ENCODE measurements at places on chromosomes 12 and 14. TPM values are rescaled to one million over a fixed set of nuclear protein-coding genes. Genes with fewer than 3 reads are reported as not detected.
A peak's percentile ranks its signal among the peaks of the same experiment; 100 is the strongest.

GRCh38 chr12:64433915-64434314, 18.0 kb upstream of the TBK1 start:
- H3K27me3 ChIP-seq = no peaks in the 10 kb centered on the region
- no peak overlapping the region for H3K27ac ChIP-seq
- H3K4me3 ChIP-seq = no peak overlapping the region
- H3K36me3 ChIP-seq = peaks cover 19% of the 10 kb centered on the region
- no peak for DNase-seq

DNA sequence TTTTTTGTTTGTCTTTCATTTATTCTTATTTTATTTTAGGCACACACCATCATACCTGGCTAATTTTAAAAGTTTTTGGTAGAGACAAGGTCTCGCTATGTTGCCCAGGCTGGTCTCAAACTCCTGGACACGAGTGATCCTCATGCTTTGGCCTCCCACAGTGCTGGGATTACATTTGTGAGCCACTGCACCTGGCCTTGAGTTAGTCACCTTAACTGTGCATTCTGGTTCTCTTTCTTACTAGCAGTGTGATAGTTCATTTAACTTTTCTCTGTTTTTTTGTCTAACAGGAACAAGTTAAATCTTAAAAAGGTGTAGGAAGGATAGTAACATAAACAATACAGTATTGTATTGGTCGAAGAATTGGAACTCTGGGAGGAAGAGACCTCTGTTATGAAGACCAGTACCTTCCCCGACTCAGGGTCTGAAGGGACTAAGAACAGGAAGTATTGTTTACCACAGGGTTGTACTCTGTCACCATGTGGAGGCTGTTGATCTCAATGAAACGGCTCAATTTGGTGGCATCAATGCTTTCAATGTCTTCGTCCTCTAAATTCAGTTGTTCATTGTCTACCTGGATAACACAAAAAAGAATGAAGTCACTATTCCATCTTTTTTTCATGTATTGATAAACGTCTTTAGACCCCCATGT, 17.7 kb downstream of the ERP27 start:
- H3K27me3 ChIP-seq = no peaks in the 10 kb centered on the region
- H3K36me3 ChIP-seq = peaks cover 8% of the 10 kb centered on the region
- H3K4me1 ChIP-seq = peaks cover 14% of the 10 kb centered on the region
- no peak for DNase-seq
- H3K4me3 ChIP-seq = no peak overlapping the region

The C12orf60 gene
- total RNA-seq = 1.4 TPM

The GALNT16 gene
- 0.76 TPM for total RNA-seq

DNA sequence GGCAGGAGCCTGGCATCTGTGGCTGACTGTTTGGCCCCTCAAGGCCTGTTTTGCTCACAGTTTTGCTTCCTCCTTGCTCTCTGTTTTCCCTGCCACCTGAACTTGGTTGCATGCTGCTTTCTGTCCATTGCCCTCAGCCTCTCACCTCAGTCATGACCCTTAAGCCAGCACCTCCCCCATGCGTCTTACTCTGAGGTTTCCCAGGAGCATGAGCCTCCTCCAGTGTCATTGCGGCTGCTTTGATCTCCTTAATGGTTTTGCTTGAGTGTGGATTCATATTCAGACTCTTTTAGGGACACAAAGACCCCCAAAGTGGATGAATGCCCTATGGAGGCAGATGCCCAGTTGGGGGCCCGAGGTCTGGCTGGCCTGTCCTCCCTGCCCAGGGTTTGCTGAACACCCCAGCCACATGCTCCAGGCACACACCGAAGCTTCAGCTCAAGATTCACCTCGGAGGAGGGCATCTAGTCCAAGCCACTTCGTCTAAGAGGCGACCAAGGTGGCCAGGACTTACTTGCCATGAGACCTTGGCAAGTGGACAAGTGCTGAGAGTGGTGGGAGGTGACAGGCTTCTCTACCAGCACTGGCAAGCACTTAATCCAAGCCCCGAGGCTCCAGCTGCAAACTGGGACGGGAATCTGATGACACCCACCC, 95.4 kb upstream of the DIO3 start:
- H3K27me3 ChIP-seq = peaks cover 5% of the 10 kb centered on the region
- DNase-seq = no peak
- H3K4me1 ChIP-seq = no peaks in the 10 kb centered on the region
- no peak overlapping the region for H3K27ac ChIP-seq

DNA sequence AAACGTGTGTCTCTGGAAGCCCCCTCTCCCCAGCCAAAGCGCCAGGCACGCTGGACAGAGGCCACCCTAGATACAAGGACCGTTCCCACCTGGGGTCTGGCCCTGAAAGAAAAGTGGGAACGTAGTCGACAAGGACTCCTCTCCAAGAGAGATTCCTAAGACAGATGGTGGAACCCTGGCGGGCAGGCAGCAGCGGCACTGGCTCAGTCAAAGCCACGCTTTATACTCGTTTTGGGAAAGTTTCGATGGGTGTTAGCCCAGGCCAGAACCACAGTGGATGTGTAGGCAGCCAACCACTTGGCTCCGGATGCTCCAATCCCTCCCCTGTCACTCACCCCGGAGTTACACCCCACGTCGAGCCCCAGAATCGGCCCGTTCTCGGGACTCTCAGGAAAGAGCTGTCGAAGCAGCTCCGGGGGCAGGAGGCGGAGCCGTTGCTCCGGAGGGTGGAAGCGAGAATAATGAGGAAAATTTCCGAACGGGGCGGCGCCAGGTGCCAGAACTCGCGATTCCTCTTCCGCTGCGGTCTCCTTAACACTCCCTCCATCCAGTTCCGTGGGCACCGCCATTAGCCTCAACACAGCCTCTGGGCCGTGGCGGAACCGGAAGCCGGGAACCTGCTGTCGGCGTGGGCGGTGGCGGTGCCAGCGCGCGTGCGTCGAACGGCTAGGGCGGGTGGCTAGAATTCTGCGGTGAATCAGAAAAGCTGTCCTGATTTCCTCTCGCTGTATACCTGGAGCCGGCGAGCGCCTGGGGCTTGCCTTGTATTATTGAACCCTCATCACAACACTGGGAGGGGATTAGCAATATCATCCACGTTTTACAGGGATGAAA, at the start of gene BCDIN3D:
BCDIN3D (minus strand) TSS at position 588 of the 834 bp plus-strand sequence; CDS start at position 569, 19 bp downstream.
- H3K27me3 ChIP-seq = no peaks in the 10 kb centered on the region
- peak; percentile 65 for DNase-seq
- peak within 1 kb of the TSS; percentile 92 for H3K4me3 ChIP-seq
- peak within 1 kb of the TSS; percentile 87 for H3K27ac ChIP-seq
- H3K4me1 ChIP-seq = peaks cover 7% of the 10 kb centered on the region

The CLEC9A gene
- 16.2 TPM for total RNA-seq

GRCh38 chr12:21439347-21439746, 1.9 kb downstream of the PYROXD1 start:
- no peak overlapping the region for H3K27ac ChIP-seq
- H3K4me1 ChIP-seq = peaks cover 8% of the 10 kb centered on the region
- DNase-seq = no peak
- H3K4me3 ChIP-seq = no peak overlapping the region

GRCh38 chr12:93243689-93244513, 133.8 kb upstream of the NUDT4 start:
- H3K4me1 ChIP-seq = peaks cover 22% of the 10 kb centered on the region
- no peaks in the 10 kb centered on the region for H3K27me3 ChIP-seq
- no peak for DNase-seq
- no peak overlapping the region for H3K4me3 ChIP-seq

GRCh38 chr14:44372807-44373489, 134.1 kb downstream of the FSCB start:
- no peaks in the 10 kb centered on the region for H3K36me3 ChIP-seq
- no peak overlapping the region for H3K27ac ChIP-seq
- no peak overlapping the region for H3K4me3 ChIP-seq
- H3K4me1 ChIP-seq = no peaks in the 10 kb centered on the region

GRCh38 chr12:27970401-27971120, 2.0 kb downstream of the PTHLH start:
- H3K4me1 ChIP-seq = peaks cover 7% of the 10 kb centered on the region
- H3K36me3 ChIP-seq = no peaks in the 10 kb centered on the region
- no peak for DNase-seq
- H3K27ac ChIP-seq = no peak overlapping the region

- H3K36me3 ChIP-seq = no peaks in the 10 kb centered on the region
- peak; percentile 34 for DNase-seq
- H3K4me3 ChIP-seq = no peak overlapping the region
- H3K4me1 ChIP-seq = no peaks in the 10 kb centered on the region
These were observed 42.4 kb upstream of the SGPP1 start for GRCh38 chr14:63770187-63770807.

DNA sequence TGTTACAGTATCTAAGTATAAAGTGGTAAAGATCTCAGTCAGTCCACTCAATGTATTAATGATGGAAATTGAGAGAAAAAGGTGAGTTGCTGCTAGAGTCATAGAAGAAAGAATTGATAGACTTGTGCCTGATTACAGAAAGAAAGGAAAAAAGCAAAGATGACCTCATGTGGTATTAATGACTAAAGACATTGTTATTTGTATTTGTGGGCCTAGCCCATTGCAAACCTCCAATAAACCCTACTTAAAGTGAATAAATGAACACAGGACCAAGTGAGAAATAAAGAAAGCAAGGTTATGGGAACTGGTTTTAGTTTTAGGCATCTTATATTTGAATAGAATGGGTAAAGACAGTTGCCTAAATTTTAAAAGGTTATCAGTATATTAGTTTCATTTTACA, 105.5 kb downstream of the SYT1 start:
- no peak overlapping the region for H3K27ac ChIP-seq
- no peaks in the 10 kb centered on the region for H3K4me1 ChIP-seq
- no peak for DNase-seq
- no peak overlapping the region for H3K4me3 ChIP-seq
- no peaks in the 10 kb centered on the region for H3K27me3 ChIP-seq

DNA sequence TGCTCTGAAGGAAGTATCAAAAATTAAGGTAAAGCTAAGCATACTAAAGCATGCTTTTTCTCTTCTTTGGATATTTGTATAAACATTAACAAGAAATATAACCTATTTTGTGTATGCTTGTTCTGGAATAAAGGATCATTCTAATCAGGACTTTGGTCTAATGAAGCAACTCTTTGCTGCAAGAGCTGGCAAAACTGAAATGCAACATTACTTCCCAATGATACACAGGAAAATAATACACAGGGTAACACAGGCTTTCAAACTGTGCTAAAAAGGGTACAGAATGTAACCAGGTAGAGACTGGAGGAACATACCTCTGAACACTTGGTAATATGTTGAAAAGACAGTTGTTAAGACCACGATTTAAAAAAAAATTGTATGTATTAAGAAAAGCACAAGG, 222.5 kb upstream of the DIO2 start:
- H3K36me3 ChIP-seq = no peaks in the 10 kb centered on the region
- H3K27me3 ChIP-seq = no peaks in the 10 kb centered on the region
- no peaks in the 10 kb centered on the region for H3K4me1 ChIP-seq
- no peak overlapping the region for H3K27ac ChIP-seq

DNA sequence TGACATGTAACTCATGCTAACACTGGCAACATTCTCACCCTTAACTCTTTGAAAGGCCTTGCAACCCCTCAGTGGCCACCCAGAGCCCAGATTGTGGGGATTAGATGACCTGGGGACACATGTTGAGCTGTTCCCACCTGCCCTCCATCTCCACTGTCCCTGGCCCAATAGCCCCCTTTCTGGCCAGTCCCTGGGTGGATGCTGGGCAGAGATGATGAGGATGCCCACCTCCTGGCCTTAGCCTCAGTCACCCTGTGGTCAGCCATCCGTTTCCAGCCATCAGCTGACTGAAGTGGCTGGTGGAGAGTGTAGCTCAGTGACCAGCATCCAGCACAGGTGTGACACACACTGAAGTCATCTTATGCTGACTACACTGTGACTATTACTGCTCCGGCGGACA, 4.7 kb downstream of the ANHX start:
- H3K4me1 ChIP-seq = no peaks in the 10 kb centered on the region
- no peaks in the 10 kb centered on the region for H3K27me3 ChIP-seq
- no peaks in the 10 kb centered on the region for H3K36me3 ChIP-seq
- DNase-seq = no peak
- no peak overlapping the region for H3K27ac ChIP-seq
- H3K4me3 ChIP-seq = no peak overlapping the region

The TMTC1 gene
- total RNA-seq = 5.4 TPM

The IL26 gene
- not detected for total RNA-seq

- peaks cover 29% of the 10 kb centered on the region for H3K4me1 ChIP-seq
- DNase-seq = no peak
- no peaks in the 10 kb centered on the region for H3K27me3 ChIP-seq
- peak overlapping the region; percentile 98 for H3K27ac ChIP-seq
- H3K4me3 ChIP-seq = peak overlapping the region; percentile 78
- H3K36me3 ChIP-seq = peaks cover 29% of the 10 kb centered on the region
These were observed 1.0 kb downstream of the NACA start for GRCh38 chr12:56723889-56724700.

- no peak overlapping the region for H3K27ac ChIP-seq
- no peak for DNase-seq
- H3K36me3 ChIP-seq = no peaks in the 10 kb centered on the region
- H3K4me1 ChIP-seq = no peaks in the 10 kb centered on the region
- no peaks in the 10 kb centered on the region for H3K27me3 ChIP-seq
- no peak overlapping the region for H3K4me3 ChIP-seq
These were observed 372.8 kb downstream of the TMEM132D start for GRCh38 chr12:129530984-129531383.

- no peak overlapping the region for H3K4me3 ChIP-seq
- H3K27me3 ChIP-seq = no peaks in the 10 kb centered on the region
- H3K36me3 ChIP-seq = no peaks in the 10 kb centered on the region
- no peak for DNase-seq
These were observed 75.9 kb downstream of the NINJ2 start for GRCh38 chr12:587132-588023.

DNA sequence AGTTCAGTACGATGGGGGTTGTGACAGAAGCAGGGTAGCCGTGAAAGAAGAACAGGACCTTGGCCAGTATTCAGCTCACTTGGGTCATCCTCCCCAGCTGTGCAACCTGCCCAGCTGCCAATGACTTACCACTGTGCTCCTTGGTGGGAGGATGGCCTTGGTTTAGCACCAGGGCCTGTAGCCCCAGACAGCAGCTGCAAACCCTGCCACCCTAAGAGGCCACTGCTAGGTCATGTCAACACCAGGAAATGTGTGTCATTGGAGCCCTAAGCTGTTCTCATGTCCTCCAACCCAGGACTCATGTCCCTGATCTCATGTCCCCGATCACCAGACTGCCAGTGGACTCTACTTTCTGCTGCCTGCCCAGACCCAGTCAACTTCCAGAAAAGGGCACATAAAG, 3.0 kb upstream of the CRACR2A start:
- no peaks in the 10 kb centered on the region for H3K36me3 ChIP-seq
- no peak overlapping the region for H3K27ac ChIP-seq
- no peak for DNase-seq
- no peak overlapping the region for H3K4me3 ChIP-seq
- H3K4me1 ChIP-seq = peaks cover 37% of the 10 kb centered on the region
- no peaks in the 10 kb centered on the region for H3K27me3 ChIP-seq

All from thymus (tissue), 14 donors.